ENCODE measurements at places on chromosomes 3 and 15.
A peak's percentile ranks its signal among the peaks of the same experiment; 100 is the strongest.

DNA sequence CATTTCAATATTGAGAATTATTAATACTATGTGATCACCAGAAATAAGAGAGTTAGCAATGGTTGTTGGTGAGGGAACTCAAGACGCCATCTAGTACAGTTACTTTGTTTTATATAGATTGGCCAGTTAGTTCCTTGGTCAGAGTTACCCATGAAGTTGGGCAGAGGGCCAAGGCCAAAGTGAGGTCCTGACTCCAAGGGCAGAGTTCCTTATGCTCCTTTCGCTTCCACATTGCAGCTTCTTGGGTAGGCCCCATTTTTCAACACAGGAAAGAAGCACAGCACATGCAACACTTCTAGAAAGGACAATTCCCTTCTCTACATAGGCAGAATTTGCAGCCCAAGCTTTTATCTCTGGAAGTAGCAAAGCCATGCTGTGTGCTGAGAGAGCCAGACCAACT is 178.6 kb downstream of the KCNAB1 start:
- no peak for DNase-seq

DNA sequence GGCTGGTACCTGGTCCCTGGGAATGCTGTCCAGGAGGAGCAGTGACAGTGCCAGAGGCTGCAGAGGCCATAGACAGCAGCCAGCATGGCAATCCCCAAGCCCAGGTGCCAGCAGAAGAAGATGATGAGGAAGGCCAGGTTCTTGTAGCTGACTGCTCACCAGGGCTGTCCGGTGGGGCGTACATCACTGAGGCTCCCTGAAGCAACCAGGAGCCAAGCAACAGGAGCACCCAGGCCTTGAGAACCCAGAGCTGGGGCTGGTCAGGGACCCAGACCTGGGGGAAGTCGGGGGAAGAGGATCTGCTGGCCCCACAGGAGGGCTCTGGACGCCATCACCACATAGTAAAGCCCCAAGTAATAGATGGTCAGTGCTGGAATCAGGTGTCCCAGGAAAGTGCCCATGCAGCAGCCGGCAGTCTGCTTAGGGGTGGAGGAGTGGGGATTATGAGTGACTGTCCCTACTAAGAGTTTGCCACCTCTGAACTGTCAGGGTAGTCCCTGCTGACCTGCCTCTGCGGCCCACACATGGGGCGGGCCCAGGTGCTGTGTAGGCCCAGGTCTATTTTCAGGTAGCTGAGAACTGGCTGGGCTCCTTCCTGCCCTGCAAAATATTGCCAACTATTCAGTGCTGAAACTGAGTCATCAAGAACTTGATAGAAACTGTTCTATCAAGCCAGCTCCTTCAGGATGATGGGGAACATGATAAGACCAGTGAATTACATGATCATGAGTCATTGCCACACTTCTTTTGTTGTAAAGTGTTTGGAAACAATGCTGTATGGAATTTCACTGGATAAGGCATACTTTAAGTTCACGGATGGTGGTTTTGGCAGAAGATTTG is 68.7 kb downstream of the CHRD start:
- peak; percentile 90 for DNase-seq

- DNase-seq, result no peak
These were observed 39.3 kb downstream of the IL1RAP start for GRCh38 chr3:190552969-190553759.

GRCh38 chr15:42457445-42458442 is 33.2 kb downstream of the ZNF106 start:
- DNase-seq, result no peak

- peak; percentile 3 for DNase-seq
These were observed 10.4 kb downstream of the SLITRK3 start for GRCh38 chr3:165185707-165186327.

DNA sequence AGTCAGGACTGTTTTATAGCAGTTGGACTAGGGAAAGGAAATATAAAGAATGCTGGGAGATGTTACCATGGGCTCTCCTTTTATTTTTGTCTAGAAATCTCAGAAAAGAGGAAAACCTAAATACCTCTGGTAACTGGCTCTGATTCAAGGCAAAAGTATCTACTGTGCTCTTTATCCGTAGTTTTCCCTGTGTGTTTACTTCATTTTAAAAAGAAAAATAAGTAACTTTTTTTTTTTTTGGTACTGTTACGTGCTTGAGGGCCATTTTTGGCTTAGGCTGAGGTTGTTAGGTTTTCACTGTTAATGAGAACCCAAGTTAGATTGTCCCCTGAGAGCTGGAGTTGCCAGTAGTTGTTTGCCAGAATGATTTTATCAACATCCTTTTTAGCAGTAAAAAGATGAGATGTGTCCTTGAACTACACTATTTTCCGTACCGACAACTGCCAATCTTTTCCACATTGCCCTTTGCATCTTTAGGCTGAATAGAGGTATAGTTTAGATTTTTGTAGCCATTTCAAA is 35.8 kb downstream of the IQGAP1 start:
- DNase-seq, result no peak

GRCh38 chr3:194285850-194286197 is 65.3 kb downstream of the CPN2 start:
- no peak for DNase-seq

GRCh38 chr3:16050641-16051467 is 123.6 kb upstream of the GALNT15 start:
- no peak for DNase-seq

- DNase-seq, result no peak
These were observed 34.1 kb upstream of the DET1 start for GRCh38 chr15:88580532-88580931.

GRCh38 chr15:59329570-59330350 is 42.9 kb downstream of the MYO1E start:
- DNase-seq, result no peak

DNA sequence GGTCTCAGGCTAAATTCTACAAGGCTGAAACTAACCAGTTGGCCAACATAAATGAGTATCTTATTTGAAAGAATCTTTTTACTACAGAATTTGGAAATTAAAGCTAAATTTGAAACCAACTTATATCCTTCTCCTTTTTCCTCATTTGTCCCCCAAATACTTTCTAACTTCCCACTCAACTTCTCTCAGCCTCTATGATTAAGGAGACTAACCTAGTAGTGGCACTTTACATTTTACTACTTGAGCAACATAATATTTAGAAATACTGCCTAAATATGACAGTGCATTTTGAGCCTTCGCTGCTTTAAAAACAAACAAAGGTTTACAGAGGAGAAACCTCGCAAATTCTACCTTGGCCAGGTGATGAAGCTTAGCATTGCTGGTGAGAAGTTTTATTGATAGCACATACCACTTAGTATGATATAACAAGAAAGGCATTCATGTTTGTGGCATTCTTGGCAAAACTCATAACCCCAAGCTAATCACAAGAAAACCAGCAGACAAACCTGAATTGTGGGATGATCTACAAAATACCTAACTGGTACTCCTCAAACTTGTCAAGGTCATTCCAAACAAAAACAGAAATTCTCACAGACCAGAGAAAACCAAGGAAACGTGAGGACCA is 432.1 kb upstream of the CFAP20DC start:
- peak; percentile 44 for DNase-seq

DNA sequence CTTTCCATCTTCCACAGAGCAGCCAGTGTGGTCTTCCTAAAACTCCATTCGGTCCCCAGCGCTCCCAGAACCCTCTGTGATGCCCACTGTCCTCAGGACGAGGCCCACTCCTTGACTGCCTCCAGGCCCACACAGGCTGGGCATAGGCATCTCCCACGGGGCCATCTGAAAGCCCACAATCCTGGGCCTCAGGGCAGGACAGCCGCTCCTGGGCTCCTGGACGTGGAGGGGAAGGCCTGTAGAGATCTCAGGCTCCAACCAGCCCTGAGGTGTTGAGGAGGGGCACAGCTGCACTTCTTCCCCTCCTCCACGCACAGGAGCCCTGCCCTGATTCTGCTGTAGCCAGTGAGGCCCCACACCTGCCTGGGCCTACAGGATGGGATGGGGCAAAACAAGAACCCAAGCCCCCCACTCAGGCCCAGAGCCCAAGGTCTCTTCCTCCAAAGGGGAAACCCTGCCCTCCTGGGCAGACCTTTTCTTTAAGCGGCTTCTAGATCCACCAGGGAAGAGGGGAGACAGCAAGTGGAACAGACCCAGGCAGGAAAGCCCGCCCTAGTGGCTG is 25.9 kb downstream of the SHISA5 start:
- no peak for DNase-seq

GRCh38 chr3:31364188-31364587 is 168.5 kb upstream of the STT3B start:
- no peak for DNase-seq

GRCh38 chr3:54936561-54936960 is 8.7 kb upstream of the LRTM1 start:
- DNase-seq, result no peak

GRCh38 chr3:15527031-15527459 is 5.5 kb upstream of the COLQ start:
- no peak for DNase-seq

DNA sequence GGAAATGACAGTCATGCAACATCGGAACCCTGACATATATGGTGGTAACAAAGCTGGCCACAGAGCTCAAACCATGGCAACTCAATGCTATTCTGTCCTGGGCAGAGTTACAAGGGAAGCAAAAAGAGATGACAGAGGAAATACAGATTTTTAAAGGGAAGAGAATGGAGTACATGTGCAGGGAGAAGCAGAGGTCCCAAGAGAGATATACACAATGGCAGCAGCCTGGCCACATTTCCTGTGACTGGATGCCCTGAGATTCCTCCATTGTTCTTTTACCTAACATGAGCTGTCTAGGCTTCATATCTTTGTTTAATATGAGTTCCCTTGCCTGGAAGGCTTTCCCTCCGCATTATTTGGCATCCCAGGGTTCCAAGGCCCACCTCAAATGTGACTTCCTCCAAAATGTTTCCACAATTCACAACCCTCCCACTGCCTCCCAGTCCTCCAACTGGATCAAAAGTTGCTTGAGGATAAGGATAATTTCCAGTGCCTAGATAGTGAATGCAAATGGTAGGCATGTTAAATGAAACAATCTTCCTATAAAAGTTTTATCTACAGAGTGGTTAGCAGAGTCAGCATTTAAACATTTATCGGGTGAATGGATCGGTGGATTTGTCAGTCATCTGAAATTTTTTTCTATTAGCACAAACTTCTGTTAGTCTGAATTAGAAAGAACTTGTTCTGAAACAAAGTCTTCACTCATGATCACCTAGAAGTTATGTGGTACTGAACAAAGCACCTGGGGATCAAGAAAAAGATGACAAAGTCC is 86.2 kb downstream of the DHX30 start:
- no peak for DNase-seq

GRCh38 chr3:45841757-45842491 is at the start of gene LZTFL1:
LZTFL1 (minus strand) TSS chr3:45842119; CDS start chr3:45841991, 128 bp downstream.
- peak; percentile 82 for DNase-seq

- peak; percentile 68 for DNase-seq
These were observed 9.9 kb downstream of the ALDH1A3 start for GRCh38 chr15:100889385-100890050.

DNA sequence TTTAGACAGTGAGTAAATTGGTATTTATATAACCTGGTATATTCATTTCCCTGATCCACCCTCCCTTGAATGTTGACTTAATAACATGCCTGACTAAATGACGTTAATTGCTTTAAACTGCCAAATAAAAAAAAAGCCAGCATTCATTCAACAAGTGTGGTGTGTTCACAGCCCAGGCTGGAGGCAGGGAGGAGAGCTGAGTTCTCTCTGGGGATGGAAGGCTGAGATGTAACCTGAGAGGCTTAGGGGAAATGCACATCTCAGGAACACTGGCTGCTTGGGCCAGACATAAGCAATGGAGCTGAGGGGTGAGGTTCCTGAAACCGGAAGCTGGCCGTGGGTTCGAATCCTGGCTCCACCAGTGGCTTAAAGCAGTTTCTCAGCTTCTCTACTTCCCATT is 17.3 kb downstream of the CACNA2D3 start:
- no peak for DNase-seq

DNA sequence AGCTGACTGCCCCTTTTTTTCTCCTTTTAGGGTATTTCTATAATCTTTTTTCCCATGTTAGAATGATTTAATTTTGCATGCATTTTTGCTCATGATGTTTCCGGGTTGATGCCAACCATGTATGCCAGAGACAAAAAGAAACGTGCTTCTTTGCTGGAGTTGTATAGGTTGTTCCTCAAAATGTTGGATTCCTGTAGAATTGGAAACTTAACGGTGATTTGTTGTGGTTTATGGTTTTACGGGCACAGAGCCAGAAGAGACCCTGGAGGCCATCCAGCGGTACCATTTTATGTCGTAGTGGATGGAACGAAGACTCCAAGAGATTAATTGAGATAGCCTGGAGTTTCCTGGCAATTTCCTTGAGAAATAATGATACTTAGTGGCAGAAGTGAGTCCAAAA is 481.5 kb upstream of the RGMA start:
- no peak for DNase-seq

DNA sequence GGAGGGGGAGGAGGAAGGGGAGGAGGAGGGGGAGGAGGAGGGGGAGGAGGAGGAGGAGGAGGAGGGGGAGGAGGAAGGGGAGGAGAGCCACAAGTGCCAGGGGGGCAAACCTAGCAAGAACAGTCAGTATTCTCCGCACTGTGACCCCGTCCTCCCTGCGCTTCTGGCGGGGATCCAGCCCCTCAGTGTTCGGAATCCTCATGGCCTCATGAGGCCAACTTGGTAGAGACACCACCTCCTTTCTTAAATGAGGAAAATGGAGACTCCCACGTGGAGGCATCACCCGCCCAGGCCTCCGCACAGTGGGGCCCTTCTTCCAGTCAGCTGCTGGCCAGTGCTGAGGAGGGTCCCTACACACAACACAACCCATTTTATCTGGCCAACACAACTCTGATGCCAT is 163.4 kb downstream of the XXYLT1 start:
- DNase-seq, result no peak

- no peak for DNase-seq
These were observed 7.7 kb downstream of the TSPAN3 start for GRCh38 chr15:77063249-77063648.

DNA sequence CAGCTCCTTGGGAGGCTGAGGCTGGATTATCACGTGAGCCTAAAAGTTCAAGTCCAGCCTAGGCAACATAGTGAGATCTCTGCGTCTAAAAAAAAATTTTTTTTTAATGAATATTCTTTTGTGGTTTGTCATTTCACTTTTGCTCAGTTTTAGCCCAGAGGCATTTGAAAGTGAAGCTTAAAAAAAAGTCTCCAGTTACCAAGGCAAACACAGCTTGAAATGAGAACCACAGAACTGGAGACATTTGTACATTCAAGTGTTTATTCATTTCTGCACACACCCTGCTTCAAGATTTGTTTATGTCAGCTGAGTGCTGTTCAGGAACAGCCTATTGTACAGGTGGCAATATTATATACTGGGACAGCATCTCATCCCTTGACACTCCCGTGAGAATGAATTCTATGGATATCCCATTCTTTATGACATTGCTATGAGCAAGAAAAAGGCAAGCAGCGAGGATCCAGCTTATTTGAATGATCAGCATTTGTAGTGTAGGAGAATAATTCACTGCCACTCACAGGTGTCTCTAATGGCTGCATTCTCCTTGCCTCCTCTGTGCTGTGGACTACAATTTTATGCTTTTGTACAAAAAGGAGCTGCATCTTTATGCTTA is 444.8 kb upstream of the GRM7 start:
- DNase-seq, result no peak
